ENCODE measurements at places on chromosomes 6 and 20. TPM values are rescaled to one million over a fixed set of nuclear protein-coding genes. Genes with fewer than 3 reads are reported as not detected.

Gene BTN1A1
- total RNA-seq: not detected

Gene PXMP4
- 7.0 TPM for total RNA-seq

Gene BLOC1S5
- total RNA-seq: 18.8 TPM

Gene SCUBE3
- total RNA-seq: 0.19 TPM

Gene CPXM1
- total RNA-seq: 85.5 TPM

Gene ZSCAN23
- total RNA-seq: 0.65 TPM

Gene GSTA3
- not detected for total RNA-seq

Gene SRSF12
- total RNA-seq: 0.17 TPM

Gene DEFB124
- total RNA-seq: not detected

Gene SNHG17
- 17.3 TPM for total RNA-seq

Gene PLA2G7
- total RNA-seq: 4.8 TPM

Gene MRAP2
- not detected for total RNA-seq

Gene CDKN1A
- total RNA-seq: 97.6 TPM

Gene F13A1
- 530 TPM for total RNA-seq

Gene PRSS35
- total RNA-seq: 0.34 TPM

Gene PM20D2
- total RNA-seq: 5.1 TPM

Gene HTR1E
- total RNA-seq: not detected

Gene EBF4
- total RNA-seq: 2.4 TPM

Gene OXT
- 2.0 TPM for total RNA-seq

Gene YWHAB
- 153 TPM for total RNA-seq

Gene DLK2
- total RNA-seq: not detected

Gene PI16
- total RNA-seq: 5.7 TPM

Gene HLA-DQB1
- 4.6 TPM for total RNA-seq

Gene THBD
- total RNA-seq: 38.2 TPM

Gene C6orf141
- total RNA-seq: 1.9 TPM

Gene MDFI
- 77.6 TPM for total RNA-seq

Gene GTSF1L
- total RNA-seq: not detected

Gene LRP11
- 18.7 TPM for total RNA-seq

Gene INSM1
- total RNA-seq: 0.17 TPM

Gene NHSL1
- total RNA-seq: 5.4 TPM

Gene TFAP2D
- total RNA-seq: not detected

Gene RAB44
- total RNA-seq: not detected

Gene GPLD1
- 5.9 TPM for total RNA-seq

Gene SEMG1
- not detected for total RNA-seq

Gene ID1
- 162 TPM for total RNA-seq

Gene BPI
- 0.65 TPM for total RNA-seq

Gene RSPO3
- total RNA-seq: 2.3 TPM

Gene HLA-F
- total RNA-seq: 122 TPM

Gene MAP1LC3A
- total RNA-seq: 64.1 TPM

Gene CTAGE9
- total RNA-seq: not detected

Gene TUBB2B
- total RNA-seq: 3.4 TPM

Gene PABPC1L
- total RNA-seq: 8.5 TPM

Gene WFDC2
- total RNA-seq: not detected

Gene FAM184A
- 7.5 TPM for total RNA-seq

Gene EFCAB8
- total RNA-seq: not detected

Gene MRPL2
- total RNA-seq: 15.2 TPM

Gene LRRN4
- not detected for total RNA-seq

Gene TMEM63B
- total RNA-seq: 14.5 TPM

Gene ABHD16B
- total RNA-seq: not detected

Gene SIRPG
- total RNA-seq: not detected

Gene KCNK16
- total RNA-seq: not detected

Gene HAO1
- total RNA-seq: not detected

Gene CLVS2
- not detected for total RNA-seq

Gene SLA2
- total RNA-seq: 2.1 TPM
